ENCODE measurements at places on chromosomes 12 and 14.

- no peaks in the 10 kb centered on the region for H3K4me1 ChIP-seq
- H3K27me3 ChIP-seq, result no peaks in the 10 kb centered on the region
- peaks cover 35% of the 10 kb centered on the region for H3K36me3 ChIP-seq
- DNase-seq, result no peak
Observed at GRCh38 chr12:50678650-50679365, 85.1 kb upstream of the ATF1 start.

DNA sequence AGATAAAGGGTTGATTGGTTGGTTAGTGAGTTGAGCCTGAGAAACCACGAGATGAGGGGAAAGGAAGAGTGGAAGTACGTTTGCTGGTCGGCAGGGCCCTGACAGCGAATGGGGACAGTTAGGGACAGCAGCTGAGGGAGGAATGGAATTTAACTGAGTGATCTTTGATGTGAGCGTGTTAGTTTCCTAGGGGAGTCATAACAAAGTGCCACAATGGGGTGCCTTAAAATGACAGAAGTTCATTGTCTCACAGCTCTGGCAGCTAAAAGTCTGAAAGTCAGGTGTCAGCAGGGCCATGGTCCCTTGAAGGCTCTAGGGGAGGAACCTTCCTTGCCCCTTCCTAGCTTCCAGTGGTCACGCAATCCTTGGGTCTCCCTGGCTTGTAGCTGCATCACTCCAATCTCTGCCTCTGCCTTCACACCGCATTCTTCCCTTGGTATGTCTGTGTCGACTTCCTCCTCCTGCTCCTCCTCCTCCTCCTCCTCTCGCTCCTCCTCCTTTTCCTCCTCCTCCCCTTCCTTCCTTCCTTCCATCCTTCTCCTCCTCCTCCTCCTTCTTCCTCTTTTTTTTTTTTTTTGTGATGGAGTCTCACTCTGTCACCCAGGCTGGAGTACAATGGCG is 26.0 kb upstream of the RIN3 start:
- no peak overlapping the region for H3K4me3 ChIP-seq
- no peaks in the 10 kb centered on the region for H3K4me1 ChIP-seq
- H3K27ac ChIP-seq, result no peak overlapping the region
- no peaks in the 10 kb centered on the region for H3K36me3 ChIP-seq
- no peak for DNase-seq

GRCh38 chr14:72643317-72643801 is 250.5 kb downstream of the DPF3 start:
- peaks cover 15% of the 10 kb centered on the region for H3K27me3 ChIP-seq
- H3K4me1 ChIP-seq, result no peaks in the 10 kb centered on the region
- no peak for DNase-seq
- no peaks in the 10 kb centered on the region for H3K36me3 ChIP-seq
- no peak overlapping the region for H3K27ac ChIP-seq

- H3K27me3 ChIP-seq, result no peaks in the 10 kb centered on the region
- no peak for DNase-seq
- no peak overlapping the region for H3K27ac ChIP-seq
- no peaks in the 10 kb centered on the region for H3K4me1 ChIP-seq
Observed at GRCh38 chr12:19737019-19737418, 297.7 kb downstream of the AEBP2 start.

DNA sequence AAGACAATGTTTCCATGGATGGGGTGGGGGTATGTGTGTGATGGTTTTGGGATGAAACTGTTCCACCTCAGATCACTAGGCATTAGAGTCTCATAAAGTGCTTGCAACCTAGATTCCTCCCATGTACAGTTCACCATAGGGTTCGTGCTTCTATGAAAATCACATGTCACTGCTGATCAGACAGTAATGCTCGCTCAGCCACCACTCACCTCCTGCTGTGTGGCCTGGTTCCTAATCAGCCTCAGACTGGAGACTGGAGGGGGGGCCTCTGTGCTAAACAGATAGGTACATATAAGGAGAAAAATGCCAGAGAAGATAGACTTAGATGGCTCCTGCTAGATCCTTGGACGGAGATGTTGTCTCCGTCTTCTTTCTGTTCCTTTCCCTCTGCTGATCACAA is 1296.9 kb upstream of the SEL1L start:
- no peak for DNase-seq
- no peaks in the 10 kb centered on the region for H3K36me3 ChIP-seq
- no peaks in the 10 kb centered on the region for H3K4me1 ChIP-seq
- no peak overlapping the region for H3K4me3 ChIP-seq
- no peaks in the 10 kb centered on the region for H3K27me3 ChIP-seq
- H3K27ac ChIP-seq, result no peak overlapping the region

GRCh38 chr14:99803106-99803775 is 10.0 kb downstream of the EML1 start:
- no peak overlapping the region for H3K27ac ChIP-seq
- H3K27me3 ChIP-seq, result peaks cover 38% of the 10 kb centered on the region
- no peak for DNase-seq
- no peaks in the 10 kb centered on the region for H3K4me1 ChIP-seq
- H3K4me3 ChIP-seq, result no peak overlapping the region

GRCh38 chr12:26319511-26319910 is 124.1 kb downstream of the SSPN start:
- H3K27me3 ChIP-seq, result peaks cover 8% of the 10 kb centered on the region
- H3K36me3 ChIP-seq, result no peaks in the 10 kb centered on the region
- H3K4me1 ChIP-seq, result no peaks in the 10 kb centered on the region
- no peak overlapping the region for H3K27ac ChIP-seq

DNA sequence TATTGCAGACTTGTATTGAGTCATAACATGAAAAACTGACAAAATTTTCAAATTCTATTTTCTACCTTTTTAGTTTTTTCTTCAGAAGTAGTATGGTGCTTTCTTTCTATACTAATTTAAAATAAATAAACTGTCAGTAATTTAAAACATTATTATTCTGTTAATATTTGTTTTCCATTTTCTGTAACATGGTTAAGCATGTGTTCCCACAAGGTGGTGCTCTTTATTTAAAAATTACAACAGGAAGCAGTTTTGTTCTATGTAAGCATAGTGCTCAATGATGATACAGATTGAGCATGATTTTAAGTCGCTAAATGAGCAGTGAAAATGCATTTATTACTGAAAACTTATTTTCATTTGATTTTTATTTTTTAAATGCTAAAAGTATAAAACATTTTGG is 114.6 kb downstream of the PPFIA2 start:
- H3K4me1 ChIP-seq, result no peaks in the 10 kb centered on the region
- no peaks in the 10 kb centered on the region for H3K36me3 ChIP-seq
- H3K27ac ChIP-seq, result no peak overlapping the region
- no peak overlapping the region for H3K4me3 ChIP-seq
